ENCODE measurements at places on chromosomes 11 and 22. TPM values are rescaled to one million over a fixed set of nuclear protein-coding genes. Genes with fewer than 3 reads are reported as not detected.

MRGPRE gene
- not detected for total RNA-seq

DNA sequence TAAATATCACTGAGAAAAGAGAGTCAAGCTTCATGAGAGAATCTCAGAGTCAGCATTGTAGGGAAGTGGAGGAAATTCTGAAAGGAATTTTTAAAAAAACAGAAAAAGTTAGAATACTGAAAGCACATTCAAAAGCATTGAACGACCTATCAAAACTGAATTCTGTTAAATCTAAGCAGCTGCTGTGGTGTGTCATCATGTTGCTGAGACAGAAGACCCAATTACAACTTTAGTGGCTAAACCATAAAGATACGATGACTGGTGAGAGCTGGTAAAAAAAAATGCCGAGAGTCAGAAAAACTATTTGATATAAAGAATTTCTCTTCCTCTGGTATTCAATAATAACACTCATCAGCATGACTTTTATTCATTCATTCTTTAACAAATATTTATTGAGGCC is 220.8 kb downstream of the DLG2 start:
- no peaks in the 10 kb centered on the region for H3K36me3 ChIP-seq
- H3K4me3 ChIP-seq, result no peak overlapping the region
- DNase-seq, result no peak
- no peak overlapping the region for H3K27ac ChIP-seq
- no peaks in the 10 kb centered on the region for H3K4me1 ChIP-seq

- no peaks in the 10 kb centered on the region for H3K36me3 ChIP-seq
- DNase-seq, result no peak
- H3K4me1 ChIP-seq, result peaks cover 3% of the 10 kb centered on the region
- no peak overlapping the region for H3K4me3 ChIP-seq
- peaks cover 71% of the 10 kb centered on the region for H3K27me3 ChIP-seq
Measured at GRCh38 chr11:118263112-118263511, 985 bp downstream of the MPZL2 start.

- no peak overlapping the region for H3K4me3 ChIP-seq
- no peak overlapping the region for H3K27ac ChIP-seq
- DNase-seq, result no peak
- H3K36me3 ChIP-seq, result no peaks in the 10 kb centered on the region
- peaks cover 5% of the 10 kb centered on the region for H3K27me3 ChIP-seq
Measured at GRCh38 chr11:120566176-120566575, 54.6 kb downstream of the GRIK4 start.

GRCh38 chr11:4040461-4040860 is 54.1 kb upstream of the RRM1 start:
- no peak overlapping the region for H3K4me3 ChIP-seq
- H3K27me3 ChIP-seq, result no peaks in the 10 kb centered on the region
- H3K27ac ChIP-seq, result no peak overlapping the region
- H3K4me1 ChIP-seq, result peaks cover 24% of the 10 kb centered on the region
- DNase-seq, result no peak

- no peak overlapping the region for H3K4me3 ChIP-seq
- no peak for DNase-seq
Measured at GRCh38 chr22:25680956-25681355, 61.0 kb upstream of the MYO18B start.

- H3K27me3 ChIP-seq, result peaks cover 29% of the 10 kb centered on the region
- no peaks in the 10 kb centered on the region for H3K4me1 ChIP-seq
- no peak overlapping the region for H3K4me3 ChIP-seq
- no peak overlapping the region for H3K27ac ChIP-seq
- no peaks in the 10 kb centered on the region for H3K36me3 ChIP-seq
- DNase-seq, result no peak
Measured at GRCh38 chr22:44505796-44506354, 7.8 kb upstream of the RTL6 start.

DNA sequence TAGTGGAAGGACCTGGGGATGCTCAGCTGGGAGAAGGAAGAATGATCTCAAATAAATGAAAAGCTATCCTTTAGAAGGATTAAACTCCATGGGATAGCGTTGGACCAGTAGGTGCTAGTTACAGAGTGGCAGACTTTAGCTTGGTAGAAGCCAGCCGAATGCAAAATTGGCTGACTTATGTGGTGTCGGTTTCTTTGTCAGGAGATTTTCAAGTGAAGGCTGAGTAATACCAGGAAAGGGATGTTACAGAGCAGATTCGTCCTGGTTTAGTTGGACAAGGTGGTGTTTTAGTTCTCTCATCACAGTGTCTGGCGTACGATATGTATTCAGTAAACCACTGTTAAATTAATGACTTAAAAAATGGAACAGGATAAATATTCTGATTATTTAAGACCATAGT is 26.0 kb downstream of the FDX1 start:
- no peak for DNase-seq
- no peak overlapping the region for H3K27ac ChIP-seq
- H3K36me3 ChIP-seq, result peaks cover 8% of the 10 kb centered on the region

- DNase-seq, result no peak
- H3K36me3 ChIP-seq, result no peaks in the 10 kb centered on the region
- no peak overlapping the region for H3K4me3 ChIP-seq
- no peaks in the 10 kb centered on the region for H3K27me3 ChIP-seq
Measured at GRCh38 chr22:27066856-27067255, 409.5 kb downstream of the MIAT start.

DNA sequence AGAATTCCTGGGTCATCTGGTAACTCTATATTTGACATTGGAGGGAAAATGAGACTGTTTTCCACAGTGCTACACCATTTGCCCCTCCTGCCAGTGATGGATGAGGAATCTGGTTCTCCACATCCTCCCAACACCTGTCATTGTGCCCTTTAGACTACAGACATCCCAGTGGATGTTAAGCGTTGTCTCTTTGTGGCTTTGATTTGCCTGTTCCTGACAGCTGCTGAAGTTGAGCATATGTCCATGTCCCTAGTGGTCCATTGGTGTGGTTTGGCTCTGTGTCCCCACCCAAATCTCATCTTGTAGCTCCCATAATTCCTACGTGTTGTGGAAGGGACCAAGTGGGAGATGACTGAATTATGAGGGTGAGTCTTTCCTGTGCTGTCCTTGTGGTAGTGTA is 88.5 kb downstream of the BRD1 start:
- no peaks in the 10 kb centered on the region for H3K36me3 ChIP-seq
- DNase-seq, result no peak
- H3K4me1 ChIP-seq, result no peaks in the 10 kb centered on the region
- H3K27ac ChIP-seq, result no peak overlapping the region

DNA sequence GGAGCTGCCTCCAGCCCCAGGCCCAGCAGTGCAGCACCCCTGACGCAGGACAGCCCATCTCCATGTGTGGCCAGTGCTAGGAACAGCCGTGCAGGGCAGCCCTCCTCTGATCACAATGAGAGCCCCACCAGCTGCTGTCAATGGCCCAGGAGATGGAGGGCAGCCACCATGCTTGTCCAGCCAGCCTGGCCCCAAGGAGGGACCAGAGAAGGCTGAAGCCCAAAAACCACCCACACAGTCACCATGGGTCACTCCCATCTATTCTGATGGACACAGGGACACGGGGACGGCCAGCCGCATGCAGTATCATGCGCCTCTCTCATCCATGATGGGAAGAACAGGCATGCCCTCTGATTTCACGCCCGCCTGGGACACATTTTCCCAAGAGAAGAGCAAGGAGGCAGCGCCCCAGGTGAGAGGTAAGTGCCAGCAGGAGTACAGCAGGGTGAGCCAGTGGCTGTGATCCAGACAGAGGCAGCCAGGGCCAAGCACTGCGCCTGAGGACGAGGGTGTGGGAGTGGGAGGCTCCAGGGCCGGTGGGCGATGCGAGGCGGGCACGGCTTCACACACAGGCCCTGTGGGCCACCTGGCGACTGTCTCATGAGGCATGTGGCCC is 33.6 kb upstream of the GNB1L start:
- peak; percentile 86 for DNase-seq
- no peaks in the 10 kb centered on the region for H3K36me3 ChIP-seq
- no peak overlapping the region for H3K4me3 ChIP-seq
- no peak overlapping the region for H3K27ac ChIP-seq

- no peak overlapping the region for H3K4me3 ChIP-seq
- H3K36me3 ChIP-seq, result peaks cover 14% of the 10 kb centered on the region
- peaks cover 23% of the 10 kb centered on the region for H3K4me1 ChIP-seq
- no peaks in the 10 kb centered on the region for H3K27me3 ChIP-seq
- no peak overlapping the region for H3K27ac ChIP-seq
Measured at GRCh38 chr11:76471382-76471781, 26.6 kb downstream of the EMSY start.

- no peaks in the 10 kb centered on the region for H3K27me3 ChIP-seq
- peak overlapping the region; percentile 99 for H3K27ac ChIP-seq
- H3K4me3 ChIP-seq, result peak overlapping the region; percentile 47
- no peaks in the 10 kb centered on the region for H3K36me3 ChIP-seq
Measured at GRCh38 chr22:37545703-37546436, 14.4 kb upstream of the CDC42EP1 start.

DNA sequence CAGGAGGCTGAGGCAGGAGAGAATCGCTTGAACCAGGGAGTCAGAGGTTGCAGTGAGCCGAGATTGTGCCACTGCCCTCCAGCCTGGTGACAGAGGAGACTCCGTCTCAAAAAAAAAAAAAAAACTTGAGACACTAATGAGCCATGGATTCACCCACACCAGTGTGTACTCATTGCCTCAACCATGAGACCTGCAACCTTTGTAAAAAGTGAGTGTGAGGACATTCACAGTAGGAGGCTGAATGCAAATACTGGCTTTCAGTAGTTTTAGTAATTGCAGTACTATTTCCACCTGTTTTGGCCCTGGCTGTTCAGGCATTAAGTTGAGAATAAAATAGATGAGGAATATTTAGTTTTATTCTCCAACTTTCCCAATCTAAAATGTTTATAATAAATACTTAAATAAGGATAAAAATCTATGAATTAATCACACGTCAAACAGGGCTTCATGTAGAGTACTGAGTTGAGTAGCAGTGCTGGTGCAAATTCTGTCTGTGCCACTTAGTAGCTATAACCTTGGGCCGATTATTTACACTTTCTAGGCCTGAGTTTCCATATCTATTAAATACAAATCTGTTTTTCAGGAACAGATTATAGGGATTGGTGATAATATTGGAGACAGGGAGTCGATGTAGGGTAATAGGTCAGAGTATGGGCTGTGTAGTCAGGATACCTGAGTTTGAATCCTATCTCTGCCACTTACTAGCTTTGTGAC is 72.8 kb downstream of the PPP2R1B start:
- H3K27me3 ChIP-seq, result no peaks in the 10 kb centered on the region
- H3K4me3 ChIP-seq, result no peak overlapping the region

GRCh38 chr11:57792060-57792541 is 30.5 kb downstream of the CTNND1 start:
- H3K27ac ChIP-seq, result peak overlapping the region; percentile 30
- DNase-seq, result no peak
- H3K4me3 ChIP-seq, result no peak overlapping the region
- H3K4me1 ChIP-seq, result peaks cover 69% of the 10 kb centered on the region
- peaks cover 22% of the 10 kb centered on the region for H3K36me3 ChIP-seq
- H3K27me3 ChIP-seq, result no peaks in the 10 kb centered on the region

MRTFA gene
- 58.2 TPM for total RNA-seq

- peak overlapping the region; percentile 48 for H3K4me3 ChIP-seq
- peaks cover 82% of the 10 kb centered on the region for H3K4me1 ChIP-seq
- H3K36me3 ChIP-seq, result no peaks in the 10 kb centered on the region
- peak overlapping the region; percentile 96 for H3K27ac ChIP-seq
Measured at GRCh38 chr22:37549704-37550059, 10.6 kb upstream of the CDC42EP1 start.

IFITM2 gene
- 107 TPM for total RNA-seq

OR4D9 gene
- total RNA-seq, result not detected

LINC01488 gene
- not detected for total RNA-seq

DNA sequence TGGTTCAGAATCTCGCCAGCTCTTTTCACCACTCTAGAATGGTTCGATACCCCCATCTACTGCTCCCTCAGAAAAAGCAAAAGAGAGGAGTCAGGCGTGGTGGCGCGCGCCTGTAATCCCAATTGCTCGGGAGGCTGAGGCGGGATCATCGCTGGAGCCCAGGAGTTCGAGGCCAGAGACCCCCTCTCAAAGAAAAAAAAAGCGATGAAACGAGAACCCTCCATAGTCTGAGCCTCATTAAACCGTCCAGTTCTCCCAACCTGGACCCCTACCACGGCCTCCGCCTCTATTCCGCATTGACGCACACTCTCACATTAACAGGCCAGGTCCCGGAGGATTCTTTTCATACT is 439 bp downstream of the SPA17 start:
- no peak for DNase-seq
- peaks cover 21% of the 10 kb centered on the region for H3K4me1 ChIP-seq
- no peaks in the 10 kb centered on the region for H3K27me3 ChIP-seq
- no peaks in the 10 kb centered on the region for H3K36me3 ChIP-seq
- peak overlapping the region; percentile 92 for H3K4me3 ChIP-seq
- peak overlapping the region; percentile 98 for H3K27ac ChIP-seq

GRCh38 chr11:133823211-133823610 is 22.1 kb downstream of the SPATA19 start:
- no peaks in the 10 kb centered on the region for H3K36me3 ChIP-seq
- H3K4me3 ChIP-seq, result no peak overlapping the region
- H3K27ac ChIP-seq, result no peak overlapping the region
- no peak for DNase-seq
- H3K4me1 ChIP-seq, result no peaks in the 10 kb centered on the region
- peaks cover 28% of the 10 kb centered on the region for H3K27me3 ChIP-seq

OR51B2 gene
- total RNA-seq, result not detected

DNA sequence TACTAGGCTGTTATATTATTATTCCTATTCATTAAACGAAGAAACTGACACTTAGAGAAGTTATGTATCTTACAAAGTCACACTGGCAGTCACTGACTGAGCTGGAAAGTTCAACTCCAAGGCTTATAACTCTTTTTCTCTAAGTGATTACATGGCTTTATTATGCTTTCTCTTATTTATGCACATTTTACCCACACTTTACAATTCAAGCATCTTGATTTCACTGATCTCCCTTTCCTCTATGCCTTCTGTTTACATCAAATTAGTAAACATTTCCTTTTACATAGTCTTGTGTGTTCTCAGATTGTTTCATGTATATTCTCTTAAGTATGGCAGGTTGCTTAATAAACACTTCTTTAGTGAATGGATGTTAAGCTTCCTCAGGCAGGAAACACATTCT is 66.0 kb downstream of the CLPB start:
- H3K4me1 ChIP-seq, result peaks cover 3% of the 10 kb centered on the region
- H3K27me3 ChIP-seq, result no peaks in the 10 kb centered on the region
- no peak for DNase-seq
- H3K36me3 ChIP-seq, result peaks cover 14% of the 10 kb centered on the region
- H3K27ac ChIP-seq, result no peak overlapping the region

CTSF gene
- not detected for total RNA-seq

NAP1L4 gene
- 83.5 TPM for total RNA-seq

Data from chondrocyte (in vitro differentiated cells).